ENCODE measurements at places on chromosomes 2 and 18. TPM values are rescaled to one million over a fixed set of nuclear protein-coding genes. Genes with fewer than 3 reads are reported as not detected.

PTPN18 gene
- total RNA-seq, result 32.9 TPM

MAB21L4 gene
- total RNA-seq, result not detected

SGPP2 gene
- total RNA-seq, result 3.0 TPM

LBX2 gene
- 0.36 TPM for total RNA-seq

KCNIP3 gene
- not detected for total RNA-seq

RAB6C gene
- not detected for total RNA-seq

CFC1 gene
- total RNA-seq, result not detected

NOTO gene
- total RNA-seq, result not detected

MERTK gene
- total RNA-seq, result 0.70 TPM

DNA sequence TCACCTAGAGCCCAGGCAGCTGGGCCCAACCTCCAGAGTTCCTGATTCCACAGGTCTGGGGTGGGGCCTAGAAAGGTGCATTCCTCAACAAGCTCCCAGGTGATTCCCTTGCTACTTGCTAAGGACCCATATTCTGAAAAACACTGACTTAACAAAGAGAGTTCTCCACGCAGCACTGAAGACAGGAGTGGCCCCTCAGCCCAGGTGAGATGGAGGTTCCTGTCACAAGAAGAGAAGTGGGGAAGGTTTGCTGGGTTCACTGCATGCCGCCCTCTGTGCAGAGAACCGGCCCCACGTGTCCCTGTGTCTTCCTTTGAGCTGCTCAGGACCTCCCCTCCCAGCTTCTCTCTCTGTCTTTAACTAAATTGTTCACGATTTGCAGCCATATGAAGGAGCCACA is 201.4 kb upstream of the DDX18 start:
- no peak for DNase-seq
- H3K27me3 ChIP-seq, result no peaks in the 10 kb centered on the region
- no peak overlapping the region for H3K4me3 ChIP-seq
- no peak overlapping the region for H3K27ac ChIP-seq

GRCh38 chr2:160701822-160702221 is 208.2 kb upstream of the RBMS1 start:
- peaks cover 11% of the 10 kb centered on the region for H3K4me1 ChIP-seq
- H3K27me3 ChIP-seq, result no peaks in the 10 kb centered on the region
- no peak for DNase-seq
- no peak overlapping the region for H3K27ac ChIP-seq
- no peak overlapping the region for H3K4me3 ChIP-seq

DNA sequence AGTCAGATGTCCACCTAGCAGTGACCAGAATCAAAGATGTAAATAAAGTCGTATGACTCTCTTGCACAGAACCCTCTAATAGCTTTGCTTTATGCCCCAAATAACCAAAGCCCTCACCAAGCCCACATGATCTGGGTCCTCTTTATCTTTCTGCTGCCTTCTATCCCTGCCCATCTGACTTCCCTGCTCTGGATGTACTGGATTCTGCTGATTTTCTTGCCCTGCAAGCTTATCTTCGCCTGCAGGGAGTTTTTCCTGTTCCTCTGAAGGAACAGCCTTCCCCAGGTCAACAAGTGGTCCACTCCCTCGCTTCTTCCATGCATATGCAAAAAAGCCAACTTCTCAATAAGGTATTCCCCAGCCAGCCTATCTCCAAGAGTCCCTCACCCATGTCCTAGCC is 18.7 kb downstream of the IL36B start:
- no peak overlapping the region for H3K27ac ChIP-seq
- H3K4me3 ChIP-seq, result no peak overlapping the region
- DNase-seq, result no peak
- H3K4me1 ChIP-seq, result no peaks in the 10 kb centered on the region
- H3K27me3 ChIP-seq, result no peaks in the 10 kb centered on the region

DNA sequence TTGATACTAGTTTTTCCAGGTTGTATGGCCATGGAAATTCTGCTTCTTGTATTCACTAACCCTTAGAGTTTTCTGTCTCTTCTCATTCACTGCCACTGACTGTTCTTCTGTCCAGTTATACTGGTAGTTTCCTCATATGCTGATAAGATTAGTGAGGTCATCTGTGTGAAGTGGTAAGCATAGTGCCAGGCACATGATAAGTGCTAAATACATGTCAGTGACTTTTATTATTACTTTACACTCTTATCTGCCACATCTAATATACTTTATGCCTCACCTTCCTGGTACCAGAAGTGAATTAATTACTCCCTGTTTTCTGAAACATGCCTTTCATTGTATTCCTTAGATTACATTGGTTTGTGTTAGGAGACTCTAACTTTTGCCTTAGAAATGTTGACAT is 91.3 kb downstream of the NBEAL1 start:
- H3K27ac ChIP-seq, result no peak overlapping the region
- peaks cover 26% of the 10 kb centered on the region for H3K36me3 ChIP-seq
- H3K4me3 ChIP-seq, result no peak overlapping the region
- H3K27me3 ChIP-seq, result no peaks in the 10 kb centered on the region
- H3K4me1 ChIP-seq, result peaks cover 4% of the 10 kb centered on the region
- DNase-seq, result no peak

GRCh38 chr18:74633652-74634352 is 36.1 kb downstream of the ZNF407 start:
- no peaks in the 10 kb centered on the region for H3K27me3 ChIP-seq
- H3K4me1 ChIP-seq, result peaks cover 35% of the 10 kb centered on the region
- H3K36me3 ChIP-seq, result peaks cover 35% of the 10 kb centered on the region
- H3K27ac ChIP-seq, result no peak overlapping the region
- no peak overlapping the region for H3K4me3 ChIP-seq
- no peak for DNase-seq

DNA sequence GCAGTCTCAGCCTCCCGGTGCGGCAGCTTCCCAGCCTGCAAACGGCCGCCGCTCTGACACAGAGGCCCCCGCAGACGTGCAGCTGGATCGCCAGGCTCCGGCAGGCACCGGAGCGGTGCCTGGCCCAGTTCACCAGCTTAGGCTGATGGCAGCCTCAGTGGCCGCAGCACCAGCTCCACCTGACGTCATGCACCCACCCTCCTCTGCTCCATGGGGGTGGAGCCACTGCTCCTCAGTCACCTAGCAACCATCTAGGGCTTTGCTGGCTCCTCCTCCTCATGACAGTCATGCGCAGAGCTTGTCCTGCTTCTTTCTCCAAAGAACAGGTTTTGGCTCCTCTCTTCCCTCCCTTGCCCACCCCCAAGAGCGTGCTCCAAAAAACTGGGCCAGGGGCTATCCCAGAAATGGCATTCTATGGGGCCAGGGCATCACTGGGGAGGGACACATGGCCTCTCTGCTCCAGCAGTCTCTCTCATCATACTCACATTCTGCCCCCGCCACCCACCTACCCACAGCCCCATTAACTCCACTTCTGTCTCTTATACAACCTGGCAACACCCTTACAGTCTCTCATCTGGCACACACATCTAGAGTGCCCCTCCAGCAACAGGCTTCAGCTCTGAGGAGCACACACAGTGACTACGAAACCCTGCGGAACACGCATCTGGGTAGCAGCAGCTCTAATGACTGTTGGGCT is 5.5 kb downstream of the DCTN1 start:
- H3K36me3 ChIP-seq, result peaks cover 13% of the 10 kb centered on the region
- H3K27me3 ChIP-seq, result no peaks in the 10 kb centered on the region
- peaks cover 5% of the 10 kb centered on the region for H3K4me1 ChIP-seq

DNA sequence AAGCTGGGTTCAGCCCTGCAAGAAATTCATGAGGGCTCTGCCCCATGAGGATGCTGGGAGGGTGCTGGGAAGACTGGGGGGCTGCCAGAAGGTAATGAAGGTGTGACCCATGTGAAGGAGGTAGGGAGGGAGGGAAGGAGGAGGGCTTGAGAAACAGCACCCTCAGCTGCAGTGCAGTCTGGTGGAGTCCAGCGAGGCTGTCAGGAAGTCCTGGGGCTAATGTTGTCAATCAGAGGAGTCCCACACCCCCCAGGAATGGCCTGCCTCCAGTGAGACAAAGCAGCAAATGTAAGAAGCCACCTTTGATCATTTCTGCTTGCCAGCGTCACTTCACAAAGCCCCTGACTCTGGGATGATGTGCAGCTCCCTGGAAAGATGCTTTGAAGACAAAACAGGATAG is 248.4 kb downstream of the SH3BP4 start:
- no peaks in the 10 kb centered on the region for H3K4me1 ChIP-seq
- H3K4me3 ChIP-seq, result no peak overlapping the region
- H3K27me3 ChIP-seq, result peaks cover 8% of the 10 kb centered on the region
- no peak overlapping the region for H3K27ac ChIP-seq

- H3K4me1 ChIP-seq, result peaks cover under 1% of the 10 kb centered on the region
- no peak overlapping the region for H3K4me3 ChIP-seq
- DNase-seq, result no peak
- no peak overlapping the region for H3K27ac ChIP-seq
- H3K36me3 ChIP-seq, result no peaks in the 10 kb centered on the region
Measured at GRCh38 chr2:23460228-23460627, 75.2 kb downstream of the KLHL29 start.

- H3K27me3 ChIP-seq, result peaks cover 3% of the 10 kb centered on the region
- no peak for DNase-seq
- H3K4me1 ChIP-seq, result no peaks in the 10 kb centered on the region
- H3K4me3 ChIP-seq, result no peak overlapping the region
- H3K27ac ChIP-seq, result no peak overlapping the region
Measured at GRCh38 chr2:71674158-71674851, 220.9 kb downstream of the DYSF start.

GRCh38 chr2:228615496-228615895 is 434.0 kb upstream of the SPHKAP start:
- H3K36me3 ChIP-seq, result no peaks in the 10 kb centered on the region
- no peak overlapping the region for H3K4me3 ChIP-seq
- no peak overlapping the region for H3K27ac ChIP-seq
- DNase-seq, result no peak

GRCh38 chr2:45786836-45787357 is 135.4 kb downstream of the PRKCE start:
- H3K4me1 ChIP-seq, result peaks cover 4% of the 10 kb centered on the region
- no peak overlapping the region for H3K27ac ChIP-seq
- no peak for DNase-seq
- no peak overlapping the region for H3K4me3 ChIP-seq
- no peaks in the 10 kb centered on the region for H3K27me3 ChIP-seq

- no peaks in the 10 kb centered on the region for H3K36me3 ChIP-seq
- H3K27ac ChIP-seq, result no peak overlapping the region
- DNase-seq, result no peak
- H3K4me1 ChIP-seq, result no peaks in the 10 kb centered on the region
- H3K27me3 ChIP-seq, result peaks cover 1% of the 10 kb centered on the region
Measured at GRCh38 chr2:42907835-42908234, 115.5 kb upstream of the HAAO start.

- no peaks in the 10 kb centered on the region for H3K27me3 ChIP-seq
- no peaks in the 10 kb centered on the region for H3K36me3 ChIP-seq
- H3K27ac ChIP-seq, result no peak overlapping the region
- H3K4me3 ChIP-seq, result no peak overlapping the region
- no peak for DNase-seq
Measured at GRCh38 chr2:7681881-7682461, 764.8 kb downstream of the RNF144A start.

- H3K4me1 ChIP-seq, result peaks cover 4% of the 10 kb centered on the region
- no peak for DNase-seq
- no peaks in the 10 kb centered on the region for H3K27me3 ChIP-seq
- no peaks in the 10 kb centered on the region for H3K36me3 ChIP-seq
- H3K27ac ChIP-seq, result no peak overlapping the region
- H3K4me3 ChIP-seq, result no peak overlapping the region
Measured at GRCh38 chr2:47772343-47772742, 10.6 kb upstream of the MSH6 start.

- H3K36me3 ChIP-seq, result no peaks in the 10 kb centered on the region
- H3K27me3 ChIP-seq, result no peaks in the 10 kb centered on the region
- no peak for DNase-seq
Measured at GRCh38 chr2:181074457-181074856, 94.1 kb downstream of the UBE2E3 start.

All from activated CD8-positive, alpha-beta T cell treated with anti-CD3 and anti-CD28 coated beads for 36 hours (primary cell).